NCI-H524 (cell line): ENCODE measurements at places on chromosomes 5 and 9.

GRCh38 chr5:135312255-135312935 lies 86.6 kb downstream of the MACROH2A1 start:
- no peak for DNase-seq

GRCh38 chr5:175653763-175654162 lies 4.1 kb upstream of the HRH2 start:
- no peak for DNase-seq

- DNase-seq = no peak
Measured at GRCh38 chr5:176730815-176731475, 79.4 kb upstream of the UNC5A start.

DNA sequence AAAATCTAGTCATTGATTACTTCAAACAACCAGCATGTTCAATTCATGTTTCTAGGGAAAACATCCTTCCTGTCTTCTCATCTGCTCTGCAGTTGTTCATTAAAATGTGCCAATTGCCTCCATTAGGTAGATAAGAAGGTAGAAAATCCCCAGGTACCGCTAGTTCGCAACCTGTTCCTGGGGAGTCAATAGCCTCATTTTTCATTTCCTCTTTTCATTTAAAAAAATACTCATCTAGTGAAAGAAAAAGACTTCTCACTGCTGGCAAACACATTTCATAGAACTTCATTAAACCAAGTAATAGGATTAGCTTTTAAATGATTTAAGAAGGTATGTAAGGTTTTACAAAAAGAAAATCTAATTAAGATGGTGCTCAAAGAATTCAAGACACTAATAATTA lies 113.3 kb downstream of the MARCHF11 start:
- no peak for DNase-seq

DNA sequence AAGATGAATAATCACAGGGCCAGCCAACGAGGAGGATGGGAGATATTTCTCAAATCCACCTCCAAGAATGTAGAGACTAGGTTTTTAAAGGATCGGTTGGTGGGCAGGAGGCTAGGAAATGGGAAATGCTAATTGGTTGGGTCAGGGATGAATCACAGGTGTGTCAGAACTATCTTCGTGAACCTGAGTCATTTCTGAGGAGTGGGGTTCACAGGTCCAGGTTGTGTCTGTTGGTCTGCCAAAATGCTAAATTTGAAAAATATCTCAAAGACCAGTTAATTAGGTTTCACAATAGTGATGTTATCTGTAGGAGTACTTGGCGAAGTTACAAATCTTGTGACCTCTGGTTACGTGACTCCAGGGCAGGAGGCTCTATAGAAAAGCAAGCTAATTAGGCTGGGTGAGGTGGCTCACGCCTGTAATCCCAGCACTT lies 2.6 kb upstream of the PLAA start:
- no peak for DNase-seq

DNA sequence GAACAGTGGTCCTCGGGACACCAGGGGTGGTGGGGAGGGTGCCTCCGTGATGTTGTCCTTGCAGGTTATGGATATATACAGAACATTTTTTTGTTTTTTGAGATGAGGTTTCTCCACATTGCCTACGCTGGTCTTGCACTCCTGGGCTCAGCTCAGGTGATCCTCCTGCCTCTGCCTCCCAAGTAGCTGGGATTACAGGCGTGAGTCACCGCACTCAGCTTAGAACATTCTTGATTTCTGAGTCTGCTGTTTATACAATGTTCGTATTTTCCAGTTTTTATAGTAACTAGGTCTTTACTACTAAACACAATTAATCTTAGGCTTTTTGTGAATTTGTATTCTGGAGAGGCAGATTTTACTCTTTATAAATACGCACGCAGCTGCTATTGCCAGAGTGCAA lies 6.0 kb downstream of the PMPCA start:
- DNase-seq = no peak

DNA sequence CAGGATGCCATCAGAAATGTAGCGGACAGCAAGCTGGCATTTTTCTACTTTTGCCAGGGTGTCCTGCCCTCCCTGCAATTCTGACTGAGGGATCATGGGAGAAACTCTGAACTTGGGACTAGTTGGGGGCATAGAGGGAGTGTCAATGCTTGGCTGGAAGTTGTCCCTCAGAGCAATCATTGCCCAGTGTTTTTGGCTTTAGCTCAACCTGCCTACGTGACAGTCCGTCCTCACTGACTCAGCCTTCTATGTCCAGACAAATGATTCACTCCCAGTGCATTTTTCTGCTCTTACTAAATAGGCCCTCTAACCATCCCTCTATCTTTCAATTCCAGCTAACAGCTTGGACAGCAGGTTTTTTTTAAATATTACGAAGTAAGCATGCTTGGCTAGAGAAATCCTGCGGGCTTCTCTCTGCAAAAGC lies 627.4 kb downstream of the TLR4 start:
- no peak for DNase-seq

GRCh38 chr5:150469718-150470469 lies 20.4 kb upstream of the RPS14 start:
- no peak for DNase-seq

GRCh38 chr5:107424491-107424890 lies 246.2 kb downstream of the EFNA5 start:
- no peak for DNase-seq

- DNase-seq = no peak
Measured at GRCh38 chr9:83935276-83935935, 14.2 kb upstream of the KIF27 start.

DNA sequence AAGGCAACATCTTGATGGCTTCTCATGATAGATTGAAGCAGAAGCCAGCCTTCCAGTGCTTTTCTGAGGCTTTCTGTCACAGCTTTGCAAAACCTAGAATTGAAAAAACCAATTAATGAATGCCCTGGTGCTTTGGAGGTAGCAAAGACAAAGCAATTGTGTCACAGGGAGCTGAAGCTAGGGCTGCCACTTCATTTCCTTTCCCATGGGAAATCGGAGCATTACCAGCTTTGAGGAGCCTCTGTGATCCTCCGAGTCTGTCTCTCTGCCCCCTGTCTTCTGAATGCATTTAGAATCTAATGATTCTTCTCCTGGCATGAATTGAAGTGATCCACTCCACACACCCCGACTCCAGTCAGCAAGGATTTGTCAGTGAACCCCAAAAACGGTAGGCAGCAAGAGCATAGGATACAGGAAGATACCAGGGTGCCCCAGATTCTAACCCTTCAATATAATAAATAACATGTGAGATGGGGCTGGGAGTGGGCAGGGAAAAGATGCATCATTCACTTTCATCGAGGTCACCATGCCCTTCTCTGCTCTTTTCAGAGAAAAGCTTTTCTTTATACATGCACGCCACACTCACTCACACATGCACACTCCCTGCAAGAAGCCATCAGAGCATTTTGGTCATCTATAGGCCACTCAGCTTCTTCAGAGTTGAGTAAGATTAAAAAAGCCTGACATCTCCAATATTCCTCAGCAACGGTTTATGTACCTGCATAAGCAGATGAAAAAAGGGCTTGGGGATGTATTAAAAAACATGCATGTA lies 247.7 kb upstream of the ZNF462 start:
- no peak for DNase-seq

GRCh38 chr5:119309326-119309725 lies 46.5 kb upstream of the TNFAIP8 start:
- no peak for DNase-seq

- DNase-seq = peak; percentile 62
Measured at GRCh38 chr5:153964880-153965645, 73.6 kb downstream of the FAM114A2 start.

GRCh38 chr5:180294411-180294810 lies 2.5 kb upstream of the MAPK9 start:
- DNase-seq = no peak

GRCh38 chr5:23014266-23014665 lies 161.1 kb upstream of the CDH12 start:
- DNase-seq = peak; percentile 82

DNA sequence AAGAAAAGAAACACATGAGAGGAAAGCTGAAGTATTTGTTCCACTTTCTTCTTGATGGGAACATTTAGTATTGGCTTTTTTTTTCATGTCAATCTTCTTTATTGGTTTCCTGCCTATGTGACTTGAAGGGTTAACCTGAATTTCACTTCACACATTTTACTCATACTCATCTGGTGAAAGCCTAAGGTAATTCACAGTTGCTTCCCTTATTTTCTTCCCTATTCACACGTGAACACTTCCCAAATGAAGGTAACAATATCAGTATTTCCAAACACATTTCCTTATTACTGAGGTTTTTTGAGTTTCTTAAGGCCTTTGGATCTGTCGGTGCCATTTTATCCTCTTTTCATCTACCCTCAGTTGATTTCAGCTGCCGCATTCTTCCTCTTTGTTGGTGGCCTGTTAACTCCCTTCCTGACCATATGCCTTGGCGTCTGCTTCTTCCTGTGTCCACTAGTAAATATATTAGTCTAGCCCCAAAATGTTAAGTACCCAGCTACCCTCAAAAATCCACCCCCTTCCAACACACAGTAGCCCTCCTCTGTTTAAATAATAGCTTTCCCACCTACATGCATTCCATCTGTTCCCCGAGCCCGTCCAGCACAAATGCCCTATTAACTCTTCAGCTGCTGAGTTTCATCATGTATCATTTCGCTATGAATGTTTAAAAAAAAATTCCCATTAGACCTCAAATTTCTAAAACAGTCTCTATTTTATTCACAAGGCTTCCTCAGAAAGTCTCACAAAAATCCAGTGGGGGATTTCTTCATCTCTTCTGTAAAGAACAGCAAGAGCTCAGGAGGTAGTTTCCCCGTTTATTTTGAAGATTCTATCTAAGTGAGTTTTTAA lies 97.3 kb downstream of the USP20 start:
- peak; percentile 20 for DNase-seq

DNA sequence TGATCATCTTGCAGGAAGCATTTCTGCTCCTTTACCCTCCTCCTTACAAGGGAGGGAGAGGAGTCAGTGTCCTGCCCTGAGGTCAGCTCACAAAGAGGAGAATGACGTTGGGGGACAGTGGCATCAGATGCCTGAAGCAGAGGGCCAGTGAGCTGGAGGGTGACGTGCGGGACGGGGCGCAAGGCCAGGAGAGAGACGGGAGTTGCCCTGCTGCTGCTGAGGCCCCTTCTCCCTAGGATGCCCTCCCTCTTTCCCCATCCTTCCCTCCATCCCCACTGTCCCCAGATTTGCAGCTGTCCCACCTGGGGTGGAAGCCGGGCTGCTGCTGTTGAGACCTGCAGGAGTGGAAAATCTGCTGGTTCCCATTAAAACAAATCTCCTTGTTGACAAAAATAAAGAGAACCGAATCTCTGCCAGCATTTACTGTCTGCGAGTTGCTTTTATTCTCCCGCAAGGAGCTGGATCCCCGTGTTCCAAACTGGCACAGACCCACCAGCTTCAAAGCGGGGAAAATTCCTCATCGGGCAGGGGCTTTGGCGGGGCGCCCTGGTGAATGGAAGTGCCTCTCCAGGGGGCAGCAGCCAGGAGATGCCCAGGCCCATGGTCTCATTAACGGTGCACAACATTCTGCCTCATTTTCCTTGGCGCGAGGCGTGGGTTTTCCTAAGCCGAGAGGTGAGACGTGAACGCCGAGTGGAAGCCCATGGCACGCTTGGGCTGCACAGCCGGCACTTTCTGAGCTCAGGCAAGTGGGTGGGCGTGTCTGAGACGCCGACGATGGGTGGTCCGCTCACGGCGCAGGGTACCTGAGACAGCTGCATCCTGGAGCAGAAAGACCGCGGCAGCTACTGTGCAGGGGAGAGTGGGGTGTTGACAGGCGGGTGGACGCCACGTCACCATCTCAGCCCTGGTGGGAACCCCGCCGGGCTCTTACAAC lies 13.9 kb upstream of the COL5A1 start:
- DNase-seq = no peak

- no peak for DNase-seq
Measured at GRCh38 chr5:103373597-103374472, 115.3 kb downstream of the MACIR start.

DNA sequence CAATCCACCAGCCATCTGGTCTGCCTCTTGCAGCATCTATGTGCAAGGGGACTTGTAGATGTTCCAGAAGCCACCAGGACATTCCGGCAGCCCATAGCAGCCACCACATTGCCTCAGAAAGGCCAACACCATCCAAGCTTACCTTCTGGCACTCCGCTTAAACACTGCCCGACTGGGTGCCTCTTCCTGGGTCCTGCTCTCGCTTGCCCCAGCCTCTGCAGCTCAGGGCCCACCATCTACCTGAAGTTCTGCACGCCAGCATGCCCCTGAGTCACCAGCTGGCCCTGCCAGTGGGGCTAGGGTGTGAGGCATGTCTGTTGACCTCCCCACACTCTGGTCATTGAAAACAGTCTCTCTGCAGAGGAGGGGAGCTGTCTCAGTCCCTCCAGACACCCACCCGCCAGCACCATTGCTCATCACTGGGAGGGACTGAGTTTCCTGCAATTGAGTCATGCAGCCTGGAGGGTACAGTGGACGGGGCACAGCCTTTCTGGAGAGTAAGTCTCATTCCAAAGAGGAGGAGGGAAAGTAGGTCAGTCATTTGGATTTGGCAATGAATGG lies 16.9 kb upstream of the COL5A1 start:
- no peak for DNase-seq

DNA sequence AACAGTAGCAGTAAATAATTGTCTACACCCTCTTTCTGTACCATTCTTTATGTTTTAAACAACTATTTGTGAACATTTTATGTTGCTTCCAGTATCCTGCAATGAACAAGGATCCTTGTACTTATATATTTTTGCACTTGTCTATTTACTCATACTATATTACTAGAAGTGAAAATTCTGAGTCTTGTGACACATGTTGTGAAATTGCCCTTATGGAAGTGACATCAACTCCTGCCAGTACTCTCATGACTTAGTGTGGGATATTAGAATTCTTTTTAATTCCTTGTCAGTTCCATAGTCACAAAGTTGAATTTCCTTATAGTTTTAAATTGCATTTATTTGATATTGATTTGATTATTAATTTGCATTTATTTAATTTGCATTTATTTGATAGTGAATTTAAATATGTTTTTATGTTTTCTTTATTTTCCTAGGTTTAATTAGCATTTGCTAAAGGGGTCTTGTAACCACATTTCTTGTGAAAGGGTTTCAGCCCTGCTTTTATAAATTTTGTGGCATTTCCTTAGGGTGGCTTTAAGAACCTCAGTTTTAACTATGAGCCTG lies 27.7 kb downstream of the PARP8 start:
- DNase-seq = no peak
